Activated T-helper 1 cell treated with Interleukin-2 at 50 U/mL for 16 hours (primary cell): ENCODE measurements at places on chromosomes 5 and 9.

DNA sequence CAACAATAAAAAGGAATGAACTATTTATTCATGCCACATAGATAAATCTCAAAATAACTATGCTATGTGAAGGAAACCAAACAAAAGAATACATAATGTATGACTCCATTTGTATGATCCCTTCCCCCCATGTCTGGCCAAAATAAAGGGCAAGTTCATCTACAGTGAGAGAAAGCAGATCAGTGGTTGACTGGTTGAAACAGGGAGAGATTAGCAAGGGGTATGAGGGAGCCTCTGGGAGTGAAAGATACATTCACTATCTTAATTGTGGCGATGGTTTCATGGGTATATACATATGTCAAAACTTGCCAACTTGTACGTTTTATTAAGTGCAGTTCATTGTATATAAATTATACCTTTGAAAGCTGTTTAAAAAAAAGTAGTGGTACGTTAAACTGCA, 4.8 kb downstream of the PSMD5 start:
- DNase-seq = no peak

DNA sequence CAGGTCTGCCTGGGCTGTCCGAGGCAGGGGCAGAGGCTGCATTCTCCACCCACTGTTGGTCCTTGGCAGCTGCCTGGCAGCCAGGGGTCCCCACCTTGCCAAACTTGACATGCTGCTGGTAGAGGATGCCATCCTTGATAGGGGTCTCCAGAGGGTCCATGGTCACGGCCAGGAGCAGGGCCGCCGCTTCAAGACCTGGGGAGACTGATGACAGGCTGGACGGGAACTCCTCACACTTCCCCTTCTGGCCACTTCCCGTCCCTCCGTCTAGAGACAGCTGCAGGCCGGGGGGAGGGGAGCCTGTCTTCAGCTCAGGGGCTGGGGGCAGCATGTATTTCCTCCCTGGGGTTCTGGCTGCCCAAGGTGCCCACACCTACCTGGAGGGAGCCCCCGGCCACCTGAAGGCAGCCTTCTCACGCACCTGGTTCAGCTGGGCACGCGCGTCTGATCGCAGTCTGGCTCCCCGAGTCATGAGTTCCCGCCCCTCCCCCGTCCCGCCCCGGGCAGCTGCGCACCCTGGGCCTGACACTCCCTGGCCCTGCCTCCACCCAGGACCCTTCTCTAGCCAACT, at the start of gene DOK3:
Gene DOK3, minus strand, starts transcription at position 446 of the 571 bp plus-strand sequence. Its CDS starts 286 bp downstream, at position 160.
- DNase-seq = no peak

GRCh38 chr9:77488439-77489126, 159.5 kb downstream of the GNA14 start:
- DNase-seq = no peak

- DNase-seq = no peak
Measured at GRCh38 chr9:88320748-88321415, 67.4 kb upstream of the SPIN1 start.

- DNase-seq = no peak
Measured at GRCh38 chr5:180367300-180367699, 14.2 kb upstream of the GFPT2 start.

GRCh38 chr5:169875731-169876130, 104.6 kb downstream of the INSYN2B start:
- DNase-seq = no peak

DNA sequence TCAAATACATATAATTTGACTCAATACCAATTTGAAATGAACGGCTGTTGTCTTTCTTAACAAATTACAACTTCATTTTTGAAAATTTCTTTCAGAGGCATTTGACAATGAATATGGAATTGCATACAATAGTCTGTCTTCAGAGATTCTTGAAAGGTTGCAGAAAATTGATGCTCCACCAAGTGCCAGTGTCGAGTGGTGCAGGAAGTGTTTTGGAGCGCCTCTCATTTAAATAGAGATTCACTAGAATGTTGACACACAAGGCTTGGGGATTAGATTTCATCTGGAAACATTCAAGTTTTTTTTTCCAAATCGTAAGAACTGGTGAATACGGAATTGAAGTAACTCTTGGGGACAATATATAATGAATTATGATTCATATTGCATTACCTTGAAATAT, 8.1 kb downstream of the RPS6 start:
- DNase-seq = no peak

DNA sequence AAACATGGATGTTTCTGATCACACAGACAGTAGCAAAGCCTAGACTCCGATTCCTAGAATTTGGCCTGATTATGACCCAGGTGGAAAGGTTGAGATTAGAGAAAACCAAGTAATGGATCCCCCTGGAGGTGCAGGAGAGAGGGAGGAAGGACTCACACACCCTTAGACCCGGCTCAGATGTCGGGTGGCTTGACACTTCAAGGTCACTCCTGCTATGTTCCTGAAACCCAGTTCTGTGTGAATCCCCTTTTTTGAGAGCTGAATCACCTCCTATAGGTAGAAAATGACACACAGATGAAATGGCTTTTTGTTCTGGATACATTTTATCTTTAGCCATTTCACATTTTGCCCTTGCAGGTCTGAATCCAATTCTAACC, 192.8 kb downstream of the ARRDC3 start:
- DNase-seq = no peak

GRCh38 chr5:10682801-10683525, 78.1 kb downstream of the DAP start:
- DNase-seq = no peak

- no peak for DNase-seq
Measured at GRCh38 chr5:71810023-71810422, 90.9 kb downstream of the CARTPT start.

DNA sequence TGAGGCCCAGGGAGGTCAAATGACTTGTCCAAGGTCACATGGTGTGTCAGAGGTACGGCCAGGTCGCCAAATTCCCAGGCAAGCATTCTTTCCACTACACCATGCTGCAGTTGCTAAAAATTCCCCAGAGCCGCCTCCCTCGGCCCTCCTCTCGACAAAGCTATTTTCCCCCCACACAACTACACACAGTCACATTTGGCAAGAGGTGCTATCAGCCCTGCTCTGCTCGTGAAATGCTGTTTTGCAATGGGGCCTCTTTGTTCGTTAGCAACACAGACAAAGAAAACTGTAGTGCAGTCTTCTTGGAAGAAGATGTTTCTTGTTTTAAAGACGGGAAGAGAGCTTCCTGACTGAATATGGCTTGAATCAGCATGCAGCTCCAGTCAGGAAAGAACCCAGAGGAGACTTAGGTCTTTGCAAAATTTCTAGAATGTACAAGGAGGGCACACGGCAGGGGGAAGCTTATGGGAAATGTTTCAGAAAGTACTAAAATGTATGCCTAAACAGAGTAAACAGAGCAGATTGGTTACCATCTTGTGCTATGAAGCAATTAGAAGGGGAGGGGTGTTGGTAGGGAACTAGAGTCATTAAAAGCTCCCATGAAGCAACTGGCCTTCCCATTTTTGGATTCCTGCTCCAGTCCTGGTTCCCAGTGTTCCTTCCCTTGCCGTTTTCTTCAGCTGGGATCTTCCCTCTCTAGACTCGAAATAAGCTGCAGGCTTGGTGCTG, 14.2 kb downstream of the SLIT3 start:
- no peak for DNase-seq

DNA sequence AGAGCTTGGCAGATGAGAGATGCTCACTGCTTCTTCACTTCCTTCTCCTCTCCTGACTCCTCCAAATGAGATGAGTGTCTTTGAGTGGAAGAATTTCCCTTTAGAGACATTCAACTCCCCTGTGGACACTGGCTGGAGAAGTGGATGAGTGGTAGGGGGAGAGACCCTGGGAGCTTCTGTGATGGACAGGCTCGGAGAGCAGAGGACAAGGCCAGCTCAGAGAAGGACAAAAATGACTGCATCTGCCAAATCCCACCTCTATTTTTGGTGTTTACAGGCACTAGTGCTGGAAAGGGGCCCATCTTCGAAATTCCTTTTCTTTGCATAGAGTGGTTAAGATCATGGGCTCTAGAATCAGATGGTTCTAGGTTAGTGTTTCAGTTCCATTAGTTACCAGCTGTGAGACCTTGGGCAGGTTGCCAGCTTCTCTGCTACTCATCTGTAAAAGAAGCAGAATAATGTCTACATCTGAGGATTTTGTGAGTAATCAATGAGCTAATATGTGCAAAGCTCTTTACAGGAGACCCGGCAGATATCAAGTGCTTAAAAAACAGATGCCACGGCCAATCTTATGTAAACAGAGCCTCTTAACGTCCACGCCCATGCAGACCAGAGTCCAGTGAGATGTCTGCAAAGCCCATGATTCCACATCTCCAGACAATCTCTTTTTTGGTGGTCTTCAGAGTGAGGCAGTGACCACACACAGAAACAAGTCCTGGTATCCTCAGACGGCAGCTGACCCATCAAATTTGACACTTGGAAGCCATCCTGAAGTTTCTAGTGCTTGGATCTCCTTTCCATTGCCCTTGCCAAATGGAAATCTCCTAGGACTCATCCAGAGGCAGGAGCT, 13.6 kb upstream of the COL27A1 start:
- no peak for DNase-seq

GRCh38 chr5:18984559-18985080, 1003.4 kb downstream of the CDH18 start:
- DNase-seq = no peak
